Renal cortex interstitium (tissue), 15 donors: ENCODE measurements at places on chromosomes 16 and 17. TPM values are rescaled to one million over a fixed set of nuclear protein-coding genes. Genes with fewer than 3 reads are reported as not detected.

DNA sequence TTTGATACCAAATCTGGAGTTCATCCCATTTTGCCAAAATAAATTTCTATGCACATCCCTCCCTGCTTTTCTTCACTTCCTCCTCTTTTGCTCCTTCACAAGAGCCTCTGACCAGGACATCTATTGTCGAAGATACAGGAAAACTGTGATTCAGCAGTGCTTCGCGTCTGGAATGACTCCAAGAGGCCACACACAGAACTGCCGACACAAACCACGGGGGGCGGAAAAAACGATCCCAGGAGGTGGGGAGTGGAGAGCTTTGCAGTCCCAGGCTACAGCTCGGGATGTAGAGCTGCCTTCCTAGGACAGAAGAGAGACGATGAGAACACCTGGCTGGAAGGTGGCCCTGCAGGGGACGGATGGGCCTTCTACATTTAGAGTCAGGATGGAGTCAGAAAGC, 102.8 kb downstream of the XYLT1 start:
- DNase-seq, result no peak

DNA sequence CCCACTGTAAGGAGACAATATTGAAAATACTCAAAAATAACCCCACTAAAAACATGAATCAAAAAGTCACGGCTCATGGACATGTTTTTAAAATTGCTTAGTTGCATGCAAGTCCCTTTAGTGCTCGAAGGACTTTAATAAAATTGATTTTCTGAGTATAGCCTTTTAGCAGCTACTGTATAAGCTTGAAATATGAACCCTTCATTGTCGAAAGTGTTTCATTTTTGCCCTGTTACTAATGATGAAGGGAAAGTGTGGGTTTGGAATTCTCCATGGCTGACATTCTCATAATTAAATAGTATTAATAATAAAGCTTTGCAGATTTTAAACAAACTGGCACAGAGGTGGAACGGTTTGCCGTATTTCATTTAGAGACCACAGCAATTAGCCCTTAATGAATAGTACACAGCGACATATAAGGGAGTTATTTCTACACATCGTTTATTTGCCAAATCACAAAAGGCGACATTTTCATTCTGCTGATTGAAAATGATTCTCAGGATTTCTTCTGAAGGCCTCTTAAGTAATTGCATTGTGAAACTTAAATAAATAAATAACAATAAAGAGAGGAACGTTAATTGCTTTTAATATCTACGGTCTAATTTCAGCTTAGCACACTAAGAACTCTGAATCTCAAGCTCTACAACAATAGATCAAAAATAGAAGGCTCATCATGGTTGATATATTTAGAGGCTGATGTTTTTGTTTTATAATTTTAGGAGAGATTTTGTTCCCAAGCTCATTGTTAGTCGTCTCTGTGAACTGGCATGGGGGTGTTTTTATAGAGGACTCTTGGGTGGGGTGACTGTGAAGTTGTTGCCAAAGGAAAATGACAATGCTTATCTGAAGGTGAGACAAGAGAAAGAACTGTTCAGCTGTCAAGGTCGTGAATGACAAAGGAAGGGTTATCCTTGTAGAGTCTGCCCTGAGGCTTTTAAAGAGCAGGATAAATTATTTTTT, 60.6 kb downstream of the IRX6 start:
- no peak for DNase-seq

- no peak for DNase-seq
These were observed 48.9 kb downstream of the IRX6 start for GRCh38 chr16:55372792-55373488.

- DNase-seq, result no peak
These were observed 15.0 kb upstream of the CPD start for GRCh38 chr17:30363715-30364202.

GRCh38 chr16:28610595-28611191, 849 bp upstream of the SULT1A1 start:
- no peak for DNase-seq

DNA sequence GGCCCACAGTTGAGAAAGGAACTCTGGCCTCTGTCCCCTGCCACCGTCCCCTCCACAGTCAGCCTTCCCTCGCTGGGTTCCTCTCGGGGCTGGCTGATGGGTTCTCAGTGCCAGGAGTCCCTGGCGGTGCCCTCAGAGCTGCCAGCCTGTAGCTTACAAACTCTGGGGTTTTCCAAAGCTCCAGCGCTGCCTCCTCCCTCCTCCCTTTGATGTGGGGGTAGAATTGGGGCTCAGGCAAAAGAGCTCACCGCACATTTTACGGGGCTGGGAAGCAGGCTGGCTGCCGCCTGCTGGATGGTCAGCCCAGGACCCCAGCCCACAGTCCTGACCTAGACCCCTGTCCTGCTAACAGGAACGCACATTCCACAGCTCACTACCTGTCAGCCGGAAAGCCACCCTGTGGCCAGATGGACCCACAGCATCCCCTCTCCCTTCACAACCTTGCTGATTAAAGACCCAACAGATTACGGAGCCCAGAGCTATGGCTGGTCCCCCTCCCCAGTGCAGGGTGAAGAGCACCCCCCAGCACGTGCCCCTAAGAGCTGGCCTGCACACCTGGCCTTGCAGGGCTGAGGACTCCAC, 6.0 kb downstream of the VASN start:
- DNase-seq, result no peak

- DNase-seq, result no peak
These were observed 17.0 kb upstream of the TMEM132E start for GRCh38 chr17:34562387-34562786.

DNA sequence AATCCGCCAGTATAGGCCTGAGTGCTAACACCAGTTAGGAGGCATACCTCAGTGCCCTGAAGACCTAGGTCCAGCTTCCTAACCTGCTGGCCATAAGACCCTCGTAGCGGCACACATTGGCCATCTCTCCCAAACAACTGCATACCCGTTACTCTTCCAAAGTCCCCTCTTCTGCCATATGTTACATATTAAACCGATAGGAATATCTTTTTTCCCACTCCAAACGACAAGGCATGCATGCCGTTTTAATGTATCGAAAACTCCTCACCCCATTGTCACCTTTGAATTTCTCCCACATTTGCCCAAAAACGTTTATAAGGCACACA, 721 bp upstream of the AXIN2 start:
- DNase-seq, result no peak

HOXB2 gene
- polyA plus RNA-seq, result 42.7 TPM

ACSM3 gene
- polyA plus RNA-seq, result 97.6 TPM

NPB gene
- 0.93 TPM for polyA plus RNA-seq

KRTAP4-6 gene
- polyA plus RNA-seq, result not detected

SULT1A1 gene
- 20.7 TPM for polyA plus RNA-seq

MATCAP1 gene
- 41.5 TPM for polyA plus RNA-seq
